ENCODE measurements at places on chromosomes 1 and 21.

DNA sequence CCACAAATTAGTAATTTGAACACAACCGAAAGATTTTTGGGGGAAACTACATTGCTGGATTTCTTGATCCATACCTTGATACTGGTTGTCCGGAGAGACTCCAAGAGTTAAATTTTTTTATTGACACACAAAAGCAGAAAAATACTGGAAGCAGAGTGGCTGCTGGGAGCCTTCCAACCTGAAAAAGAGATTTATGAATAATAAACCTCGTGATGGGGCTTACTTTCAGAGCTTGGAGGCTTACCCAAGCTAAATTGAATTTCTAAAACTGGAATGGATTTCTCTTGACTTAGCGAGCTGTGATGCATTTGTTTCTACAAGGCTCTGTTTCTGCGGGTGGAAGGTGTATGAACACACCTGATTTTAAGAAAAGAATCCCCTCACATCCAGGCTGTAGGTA lies 35.7 kb downstream of the PCP4 start:
- no peak for DNase-seq

DNA sequence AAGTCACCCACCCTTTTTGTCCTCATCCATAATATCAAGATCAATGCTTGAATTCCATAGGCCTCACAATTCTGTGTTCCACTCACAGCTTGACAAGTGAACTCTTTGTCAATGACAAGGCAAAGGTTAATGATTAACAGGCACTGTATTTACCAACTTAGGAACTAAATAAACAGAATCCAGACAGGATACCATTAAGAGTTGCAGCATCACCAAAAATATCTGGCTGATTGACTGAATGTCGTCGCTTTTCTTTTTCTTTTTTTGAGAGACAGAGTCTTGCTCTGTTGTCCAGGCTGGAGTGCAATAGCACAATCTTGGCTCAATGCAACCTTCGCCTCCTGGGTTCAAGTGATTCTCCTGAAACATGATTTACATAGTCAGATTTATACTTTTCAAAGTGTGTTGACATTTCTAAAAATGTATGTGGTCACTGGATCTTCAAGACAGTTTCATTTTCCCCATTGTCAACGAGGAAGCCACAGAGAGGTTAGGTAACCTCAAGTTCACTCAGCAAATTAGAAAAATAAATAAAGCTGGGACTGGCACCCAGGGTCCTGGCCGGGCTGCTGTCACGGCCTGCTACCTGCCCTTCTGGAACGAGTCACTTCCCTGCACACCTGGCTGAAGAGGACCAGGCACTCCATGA lies 81.0 kb downstream of the PDE9A start:
- no peak for DNase-seq

DNA sequence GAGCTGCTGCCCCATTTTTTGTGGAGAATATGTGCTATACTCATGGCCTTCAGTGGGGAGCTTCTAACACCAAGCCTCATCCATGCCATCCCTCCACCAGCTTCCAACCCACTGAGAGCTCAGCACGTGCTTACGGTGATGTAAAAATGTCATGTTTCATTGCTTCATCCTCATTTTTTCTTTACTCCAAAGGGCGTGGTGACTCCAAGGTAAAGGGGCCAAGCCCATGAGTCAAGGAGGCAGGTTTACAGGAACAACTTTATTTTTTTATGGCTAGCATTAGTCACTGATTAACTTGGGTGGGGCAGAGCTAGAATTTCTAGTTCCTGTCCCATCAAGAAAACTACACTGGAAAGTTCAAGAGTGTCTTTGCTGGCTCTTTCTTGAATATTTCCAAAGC lies at the start of gene C1orf226:
C1orf226 (plus strand) TSS at position 346 of the 400 bp plus-strand sequence. CDS start 174 bp downstream, outside the sequence.
- DNase-seq: no peak

- no peak for DNase-seq
Observed at GRCh38 chr1:112674986-112675727, 698 bp downstream of the MOV10 start.

DNA sequence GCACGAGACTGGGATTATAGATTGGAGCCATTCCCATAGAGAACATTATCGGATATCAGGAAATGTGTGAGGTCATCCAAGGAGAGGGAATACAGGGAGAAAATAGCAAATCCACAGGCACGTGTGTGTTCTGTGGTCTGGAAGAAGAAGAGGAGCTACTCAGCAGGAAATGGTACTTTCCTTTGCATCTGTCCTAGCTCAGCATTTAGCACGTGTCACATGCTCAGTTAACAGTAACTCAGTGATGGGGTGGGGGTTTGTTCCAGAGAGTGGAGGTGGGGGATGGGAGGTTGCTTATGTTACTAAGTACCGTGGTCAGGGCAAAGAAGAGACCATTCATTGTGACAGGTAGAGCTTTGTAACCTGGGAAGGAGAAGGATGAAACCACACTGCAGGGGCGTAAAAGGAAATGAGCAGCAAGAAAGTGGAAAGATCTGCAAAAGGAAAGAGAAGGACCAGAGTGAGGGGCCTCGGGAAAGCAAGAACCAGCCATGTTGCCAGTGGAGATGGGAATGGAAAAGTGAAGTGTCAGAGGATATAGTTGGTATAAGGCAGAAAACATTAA lies 100.4 kb downstream of the ATP5PO start:
- DNase-seq: no peak

DNA sequence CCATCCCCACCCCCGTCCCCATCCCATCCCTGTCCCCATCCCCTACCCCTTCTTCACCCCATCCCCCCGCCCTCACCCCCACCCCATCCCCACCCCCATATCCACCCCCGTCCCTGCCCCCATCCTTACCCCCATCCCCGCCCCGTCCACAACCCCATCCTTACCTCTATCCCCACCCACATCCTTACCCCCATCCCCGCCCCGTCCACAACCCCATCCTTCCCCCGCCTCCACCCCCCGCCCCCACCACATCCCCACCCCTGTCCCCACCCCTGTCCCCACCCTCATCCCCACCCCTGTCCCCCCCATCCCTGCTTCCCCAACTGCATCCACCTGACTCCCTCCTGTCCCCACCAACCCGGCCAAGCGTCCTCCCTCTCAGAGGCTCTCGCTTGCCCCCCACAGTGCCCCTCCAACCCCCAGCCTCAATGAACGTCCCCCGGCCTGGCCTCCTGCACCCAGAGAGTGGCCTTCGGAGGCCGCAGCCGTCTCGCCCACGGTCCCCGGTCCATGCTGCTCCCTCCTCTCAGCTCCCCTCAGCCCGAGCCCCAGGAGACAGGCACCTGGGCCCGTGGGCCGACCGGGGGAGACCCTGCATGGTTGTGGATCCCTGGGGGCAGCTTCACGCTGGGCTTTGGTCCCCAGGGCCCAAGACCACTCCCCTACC lies 25.5 kb upstream of the C1orf159 start:
- no peak for DNase-seq

- DNase-seq: no peak
Observed at GRCh38 chr1:1179983-1180861, 6.5 kb downstream of the TTLL10 start.

GRCh38 chr1:95888941-95889390 lies 655.0 kb downstream of the RWDD3 start:
- DNase-seq: no peak

- DNase-seq: no peak
Observed at GRCh38 chr21:17925899-17926298, 106.7 kb upstream of the C21orf91 start.

GRCh38 chr1:57007472-57007871 lies 41.7 kb upstream of the C8B start:
- no peak for DNase-seq

DNA sequence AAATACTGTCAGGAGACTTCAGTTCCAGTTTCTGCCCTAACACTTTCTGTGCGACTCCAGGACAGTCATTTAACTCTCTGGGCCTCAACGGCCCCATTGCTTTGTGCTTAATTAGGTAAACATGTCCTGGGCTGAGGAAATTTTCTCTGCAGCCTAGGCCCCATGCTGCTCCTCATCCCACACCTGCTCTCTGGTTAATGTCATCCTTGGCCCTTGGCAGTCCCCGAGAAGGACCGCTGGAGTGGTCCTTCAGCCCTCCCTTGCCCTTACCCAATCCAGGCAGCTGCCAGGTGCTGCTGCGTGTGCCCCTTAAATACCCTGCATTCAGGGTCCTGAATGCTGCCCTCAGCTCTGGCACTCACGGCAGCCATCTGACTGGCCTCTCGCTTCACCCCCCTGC lies 18.7 kb downstream of the UBL4B start:
- no peak for DNase-seq

- no peak for DNase-seq
Observed at GRCh38 chr1:12600335-12600734, 17.7 kb downstream of the DHRS3 start.
